ENCODE measurements at places on chromosomes 13 and 19. TPM values are rescaled to one million over a fixed set of nuclear protein-coding genes. Genes with fewer than 3 reads are reported as not detected.

- DNase-seq = no peak
These were observed 699 bp downstream of the TMEM259 start for GRCh38 chr19:1019980-1020867.

GRCh38 chr13:78085434-78086225 lies 167.0 kb upstream of the EDNRB start:
- no peak for DNase-seq

- DNase-seq = no peak
These were observed 43.0 kb upstream of the MCF2L start for GRCh38 chr13:112926003-112926402.

GRCh38 chr13:31885994-31886393 lies 145.6 kb upstream of the FRY start:
- no peak for DNase-seq

DNA sequence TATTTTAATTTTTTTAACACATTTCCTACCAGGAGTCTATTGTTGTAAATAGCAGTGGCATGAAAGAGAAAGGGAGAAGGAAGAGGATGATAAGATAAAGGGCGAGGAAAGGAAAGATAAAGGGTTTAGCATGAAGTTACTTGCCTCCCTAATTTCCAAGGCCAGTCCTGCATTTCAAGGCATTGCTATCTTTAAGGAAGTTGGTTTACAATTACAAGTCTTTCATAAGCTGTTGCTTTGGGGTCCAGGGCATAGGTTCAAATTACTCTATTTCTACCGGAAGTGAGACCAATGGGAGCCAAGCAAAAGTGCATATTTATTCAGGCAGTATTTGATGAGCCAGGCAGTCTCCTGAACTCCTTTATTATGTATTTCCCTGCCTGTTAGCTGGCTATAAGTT lies 27.7 kb upstream of the UBL3 start:
- no peak for DNase-seq

- DNase-seq = no peak
These were observed 32.2 kb upstream of the TNFAIP8L1 start for GRCh38 chr19:4606921-4607678.

- no peak for DNase-seq
These were observed 2.5 kb downstream of the ZNF428 start for GRCh38 chr19:43616954-43617353.

The ZNF763 gene
- total RNA-seq = 1.1 TPM

The MRPS31 gene
- 26.1 TPM for total RNA-seq

The FCER2 gene
- not detected for total RNA-seq

The MIA gene
- not detected for total RNA-seq

The GAS6 gene
- total RNA-seq = 30.7 TPM

Measured in A172 (cell line).